ENCODE measurements at places on chromosomes 13 and 19.

GRCh38 chr13:78659732-78660494, 958 bp upstream of the OBI1 start:
- peak; percentile 58 for DNase-seq

GRCh38 chr19:58519355-58520256, at the start of gene ZBTB45:
ZBTB45 (minus strand) TSS chr19:58519810; CDS start chr19:58517673, 2,137 bp downstream.
- DNase-seq, result peak; percentile 99

DNA sequence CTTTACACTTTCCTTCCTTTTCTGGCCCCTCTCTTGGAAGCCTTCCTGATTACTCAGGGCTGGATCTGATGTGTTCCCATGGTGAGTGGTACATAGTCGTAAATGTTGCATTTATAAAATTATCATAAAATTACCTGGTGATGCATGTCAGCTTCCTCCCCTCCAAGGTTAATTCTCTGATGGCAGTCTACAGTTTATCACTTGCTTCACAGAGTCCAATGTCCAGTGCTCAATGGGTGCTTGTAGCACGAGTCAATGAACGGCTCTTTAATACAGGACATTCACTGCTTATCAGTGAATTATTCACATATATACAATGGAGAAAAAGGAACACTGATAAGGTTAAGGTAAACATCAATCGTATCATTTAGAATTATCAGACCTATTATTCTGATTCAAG, 27.0 kb upstream of the OXGR1 start:
- no peak for DNase-seq

GRCh38 chr19:19230999-19231398, 19.2 kb downstream of the NCAN start:
- DNase-seq, result no peak

- DNase-seq, result no peak
These were observed 6.6 kb upstream of the S1PR2 start for GRCh38 chr19:10237702-10238101.

- DNase-seq, result no peak
These were observed 64.5 kb upstream of the ZNF724 start for GRCh38 chr19:23314505-23315251.

DNA sequence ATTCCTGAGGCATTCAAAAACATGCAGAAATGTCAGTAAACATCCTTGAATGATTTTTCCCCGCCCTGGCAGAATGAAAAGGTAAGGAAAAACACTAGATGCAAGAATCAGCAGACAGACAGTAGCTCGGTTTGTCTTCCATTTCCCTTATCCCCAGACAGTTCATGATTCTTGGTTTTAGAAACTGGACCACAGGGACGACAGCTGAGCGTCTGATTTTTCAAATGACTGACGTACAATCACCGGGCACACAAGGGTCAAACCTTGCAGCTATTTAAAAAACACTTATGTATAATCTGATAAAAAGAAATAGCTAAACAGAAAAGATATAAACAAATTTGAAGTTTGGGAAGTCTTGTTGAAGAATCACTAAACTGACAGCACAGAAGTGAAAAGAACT, 47.1 kb downstream of the DCLK1 start:
- no peak for DNase-seq

DNA sequence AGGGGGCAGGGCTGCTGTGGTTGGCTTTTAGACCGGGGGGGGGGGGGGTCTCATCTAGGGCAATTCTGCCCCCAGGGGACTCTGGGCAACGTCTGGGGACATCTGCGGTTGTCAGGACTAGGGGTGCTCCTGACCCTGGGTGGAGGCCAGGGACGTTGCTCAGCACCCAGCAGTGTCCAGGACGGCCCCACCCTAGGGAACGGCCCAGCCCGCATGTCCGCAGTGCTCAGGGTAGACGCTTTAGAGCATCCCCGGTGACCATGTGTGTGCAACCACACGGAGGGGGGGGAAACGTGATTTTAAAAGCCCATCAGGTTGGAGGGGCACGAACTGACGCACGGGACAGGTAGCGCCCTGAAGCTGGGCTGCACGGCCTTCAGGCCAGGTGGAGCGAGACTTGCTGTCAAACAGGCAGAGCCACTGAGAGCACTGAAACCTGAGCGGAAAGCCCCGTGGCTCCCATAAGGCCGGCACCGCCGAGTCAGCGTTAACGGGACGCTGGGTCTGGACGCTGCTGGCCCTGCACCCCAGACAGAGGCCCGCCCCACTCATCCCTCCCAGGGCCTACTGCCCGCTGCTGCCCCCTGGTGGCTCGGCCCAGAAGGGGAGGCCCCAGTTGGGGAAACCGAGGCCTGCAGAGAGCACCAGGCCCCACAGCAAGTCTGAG, 8.3 kb downstream of the CACTIN start:
- DNase-seq, result peak; percentile 88

GRCh38 chr13:40445557-40445990, 220.9 kb downstream of the FOXO1 start:
- no peak for DNase-seq

DNA sequence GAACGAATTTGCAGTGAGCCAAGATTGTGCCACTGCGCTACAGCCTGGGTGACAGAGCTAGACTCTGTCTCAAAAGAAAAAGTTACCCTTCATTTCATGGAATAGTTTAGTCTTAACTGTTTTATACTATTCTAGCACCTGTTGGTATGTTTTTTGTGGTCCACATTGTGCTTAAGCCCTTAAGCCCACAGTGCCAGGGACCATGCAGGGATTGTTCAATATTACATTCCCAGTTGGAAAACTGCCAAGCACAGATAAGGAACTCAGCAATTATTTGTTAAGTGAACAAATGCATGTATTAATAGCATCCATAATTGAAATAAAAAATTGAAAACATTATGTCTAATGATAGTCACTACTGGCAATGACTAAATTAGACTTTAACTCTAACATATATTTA, 193.5 kb downstream of the PCDH17 start:
- DNase-seq, result no peak

GRCh38 chr19:6868351-6868750, 19.0 kb upstream of the ADGRE1 start:
- DNase-seq, result no peak

GRCh38 chr19:3585301-3586126, at the start of gene GIPC3:
GIPC3 (plus strand) TSS chr19:3585478; CDS start chr19:3585598, 120 bp downstream.
- no peak for DNase-seq

DNA sequence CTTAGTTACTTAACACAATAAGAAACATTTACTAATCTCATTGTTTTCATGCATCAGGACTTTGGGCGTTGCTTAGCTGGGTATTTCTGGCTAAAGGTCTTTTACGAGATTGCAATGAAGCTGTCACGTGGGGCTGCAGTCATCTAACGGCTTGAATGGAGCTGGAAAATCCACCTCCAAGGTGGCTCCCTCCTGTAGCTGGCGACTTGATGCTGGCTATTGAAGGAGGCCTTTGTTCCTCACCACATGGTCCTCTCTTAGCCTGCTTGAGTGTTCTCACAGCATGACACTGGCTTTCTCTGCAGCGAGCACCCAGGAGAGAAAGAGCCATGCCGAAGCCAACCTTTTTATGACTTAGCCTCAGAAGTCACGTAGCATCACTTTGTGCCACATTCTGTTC, 92.0 kb downstream of the NHLRC3 start:
- DNase-seq, result no peak

DNA sequence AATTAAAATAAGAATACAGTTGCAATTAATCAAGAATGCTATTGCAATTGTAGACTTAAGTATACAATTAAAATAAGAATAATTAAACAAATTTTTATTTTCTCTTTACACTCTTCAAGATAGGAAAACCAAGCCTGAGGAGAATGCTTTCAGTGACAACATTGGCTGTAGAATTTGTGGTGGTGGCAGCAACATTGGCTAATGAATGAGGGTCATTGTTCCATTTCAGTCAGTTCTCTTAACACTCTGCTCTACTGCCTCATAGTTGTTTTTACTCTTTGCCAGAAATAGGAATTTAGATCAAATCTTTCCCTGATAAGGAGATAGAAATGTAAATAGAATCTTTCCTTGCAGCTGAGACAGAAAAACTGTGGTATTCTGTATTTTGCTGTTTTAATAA, 391.6 kb downstream of the PCDH20 start:
- DNase-seq, result no peak

DNA sequence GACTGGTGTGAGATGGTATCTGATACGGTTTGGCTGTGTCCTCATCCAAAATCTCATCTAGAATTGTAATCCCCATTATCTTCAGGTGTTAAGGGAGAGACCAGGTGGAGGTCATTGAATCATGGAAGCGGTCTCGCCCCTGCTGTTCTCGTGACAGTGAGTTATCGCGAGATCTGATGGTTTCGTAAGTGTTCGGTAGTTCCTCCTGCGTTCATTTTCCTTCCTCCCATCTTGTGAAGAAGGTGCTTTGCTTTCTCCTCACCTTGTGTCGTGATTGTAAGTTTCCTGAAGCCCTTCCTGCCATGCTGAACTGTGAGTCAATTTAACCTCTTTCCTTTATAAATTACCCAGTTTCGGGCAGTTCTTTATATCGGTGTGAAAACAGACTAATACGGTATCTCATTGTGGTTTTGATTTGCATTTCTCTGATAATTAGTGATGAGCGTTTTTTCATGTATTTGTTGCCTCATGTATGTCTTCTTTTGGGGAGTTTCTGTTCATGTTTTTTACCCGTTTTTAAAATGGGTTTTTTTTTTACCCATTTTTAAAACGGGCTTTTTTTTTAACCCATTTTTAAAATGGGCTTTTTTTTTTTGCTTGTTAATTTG, 102.8 kb upstream of the SLC10A2 start:
- no peak for DNase-seq

GRCh38 chr13:55087085-55087484, 2053.6 kb upstream of the PRR20A start:
- DNase-seq, result no peak

GRCh38 chr13:36163286-36163685, 32.1 kb upstream of the DCLK1 start:
- DNase-seq, result no peak

- DNase-seq, result no peak
These were observed 2554.8 kb downstream of the PCDH9 start for GRCh38 chr13:64675255-64675892.

GRCh38 chr13:75055296-75055695, 426.7 kb downstream of the TBC1D4 start:
- DNase-seq, result no peak

DNA sequence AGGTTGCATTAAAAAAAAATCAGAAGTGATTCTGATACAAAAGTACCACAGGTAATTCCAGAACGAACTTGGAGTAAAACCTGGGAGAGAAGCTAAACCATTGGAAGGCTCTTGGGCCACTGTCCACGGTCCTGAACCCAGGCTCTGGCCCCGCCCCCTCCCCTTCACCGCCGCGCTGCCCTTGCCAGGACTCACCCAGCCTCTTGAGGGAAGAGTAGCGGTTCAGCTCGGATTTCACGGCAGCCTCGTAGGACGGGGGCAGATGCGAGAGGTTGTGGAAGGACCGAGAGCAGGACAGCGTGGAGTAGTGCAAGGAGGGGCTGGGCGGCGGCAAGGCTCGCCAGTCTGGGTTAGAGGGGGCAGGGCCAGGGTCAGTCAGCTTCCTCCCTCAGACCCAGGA, 5.7 kb downstream of the SHISA7 start:
- no peak for DNase-seq

- DNase-seq, result peak; percentile 79
These were observed at the start of gene EBI3 for GRCh38 chr19:4229179-4229931. EBI3 (plus strand) TSS chr19:4229523; CDS start chr19:4229551, 28 bp downstream.

GRCh38 chr19:58274771-58275201, 4.0 kb upstream of the ZNF8 start:
- DNase-seq, result no peak

DNA sequence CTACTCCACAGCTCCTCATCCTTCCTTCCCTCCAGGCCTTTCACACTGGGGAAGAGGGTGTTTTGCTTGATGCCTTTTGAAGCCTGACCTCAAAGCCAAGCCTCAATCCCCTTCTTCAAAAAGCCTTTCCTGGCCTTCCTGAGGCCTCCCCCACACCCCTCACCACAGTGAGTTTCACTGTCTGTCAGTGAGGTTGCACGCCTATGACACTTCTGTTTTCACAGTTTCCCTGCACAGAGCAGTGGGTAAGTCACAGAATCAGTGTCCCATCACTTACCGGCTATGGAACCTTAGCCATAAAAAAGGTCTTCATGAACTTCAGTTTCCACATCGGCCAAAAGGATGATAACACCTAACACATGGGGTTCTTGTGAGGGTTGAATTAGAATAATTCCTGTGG, 371.4 kb downstream of the UQCRFS1 start:
- no peak for DNase-seq

GRCh38 chr13:26246154-26246553, 7.8 kb upstream of the CDK8 start:
- no peak for DNase-seq

GRCh38 chr13:39315796-39316195, 277.5 kb downstream of the NHLRC3 start:
- no peak for DNase-seq

DNA sequence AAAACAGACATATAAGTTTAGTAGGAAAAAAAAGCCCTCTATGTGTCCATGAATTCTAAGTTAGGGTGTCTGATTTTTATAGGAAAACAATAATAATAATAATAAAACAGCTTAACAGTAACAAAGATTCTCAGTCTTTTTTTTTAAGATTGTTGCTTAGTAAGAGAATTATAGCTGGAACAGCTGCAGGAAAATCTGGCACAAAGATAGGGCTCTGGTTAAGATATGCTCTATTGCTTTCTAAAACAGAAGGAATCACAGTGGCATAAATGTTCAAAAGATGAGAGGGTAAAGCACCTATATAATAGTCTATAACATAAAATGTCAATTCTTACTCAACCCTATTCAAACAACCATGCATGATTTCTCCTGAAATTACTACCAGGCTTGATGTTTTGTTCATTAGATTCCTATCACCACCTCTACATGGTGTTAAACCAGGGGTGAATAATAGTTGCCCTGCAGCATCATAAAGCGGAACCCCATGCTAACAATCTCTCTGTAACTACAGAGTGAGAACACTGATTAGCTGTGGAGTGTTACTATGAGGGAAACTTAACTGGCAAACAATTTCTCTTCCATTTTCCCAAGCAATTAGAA, 541.4 kb upstream of the MIR17HG start:
- no peak for DNase-seq

- DNase-seq, result no peak
These were observed 1.7 kb upstream of the ADM5 start for GRCh38 chr19:49687566-49688316.

DNA sequence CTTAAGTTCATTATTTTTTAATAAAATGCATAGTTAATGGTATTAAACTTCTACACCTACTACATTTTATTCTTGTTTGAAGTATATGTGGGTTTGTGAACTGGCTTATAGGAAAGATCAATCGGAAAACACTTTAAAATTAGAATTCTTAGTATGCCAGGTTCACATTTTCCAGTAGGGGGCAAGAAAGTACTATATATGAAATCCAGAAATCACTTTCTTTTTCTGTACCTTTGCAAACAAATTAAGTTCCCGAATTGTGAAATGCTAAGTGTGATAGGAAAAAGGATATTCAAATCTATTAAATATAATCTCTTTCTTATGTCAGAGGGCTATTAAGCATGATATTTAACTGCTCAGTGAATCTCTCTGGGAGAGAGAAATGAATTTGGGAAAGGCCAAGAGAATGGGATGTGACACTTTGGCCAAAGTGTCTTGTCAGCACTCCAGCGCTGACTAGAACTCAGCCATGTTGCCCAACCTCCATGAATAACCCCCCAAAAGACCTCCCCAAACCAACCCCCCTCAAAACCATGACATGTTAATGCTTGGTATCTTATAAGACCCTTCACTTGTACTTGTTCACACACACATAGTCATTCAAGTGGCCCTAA, 122.6 kb upstream of the SLC10A2 start:
- DNase-seq, result no peak

Data from activated CD8-positive, alpha-beta memory T cell treated with anti-CD3 and anti-CD28 coated beads, Interleukin-2, amount 50 U/mL, for 48 hours (primary cell).